ENCODE measurements at places on chromosomes 5 and 9. TPM values are rescaled to one million over a fixed set of nuclear protein-coding genes. Genes with fewer than 3 reads are reported as not detected.

CEL gene
- polyA plus RNA-seq, result 4.3 TPM

GRIA1 gene
- polyA plus RNA-seq, result 0.80 TPM

FSTL4 gene
- 1.8 TPM for polyA plus RNA-seq

CTSL gene
- 50.0 TPM for polyA plus RNA-seq

EQTN gene
- polyA plus RNA-seq, result not detected

ARL14EPL gene
- polyA plus RNA-seq, result 0.29 TPM

DNA sequence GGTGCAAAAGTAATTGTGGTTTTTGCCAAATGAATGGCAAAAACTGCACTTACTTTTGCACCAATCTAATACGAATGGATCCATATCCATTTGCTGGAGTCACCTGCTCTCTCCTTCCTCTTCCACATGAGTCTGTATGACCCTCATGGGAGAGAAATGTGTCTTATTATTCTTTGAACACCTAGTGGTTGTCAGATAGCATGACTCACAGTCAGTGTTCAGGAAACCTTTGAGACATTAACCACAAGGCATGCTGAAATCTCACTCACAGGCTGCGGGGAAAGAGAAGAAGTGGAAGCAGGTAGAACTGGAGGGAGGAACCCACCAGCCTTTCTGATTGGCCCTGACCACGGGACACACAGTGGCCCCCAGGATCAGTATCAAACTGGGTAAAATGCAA lies 222.8 kb upstream of the KLF4 start:
- DNase-seq, result no peak

DNA sequence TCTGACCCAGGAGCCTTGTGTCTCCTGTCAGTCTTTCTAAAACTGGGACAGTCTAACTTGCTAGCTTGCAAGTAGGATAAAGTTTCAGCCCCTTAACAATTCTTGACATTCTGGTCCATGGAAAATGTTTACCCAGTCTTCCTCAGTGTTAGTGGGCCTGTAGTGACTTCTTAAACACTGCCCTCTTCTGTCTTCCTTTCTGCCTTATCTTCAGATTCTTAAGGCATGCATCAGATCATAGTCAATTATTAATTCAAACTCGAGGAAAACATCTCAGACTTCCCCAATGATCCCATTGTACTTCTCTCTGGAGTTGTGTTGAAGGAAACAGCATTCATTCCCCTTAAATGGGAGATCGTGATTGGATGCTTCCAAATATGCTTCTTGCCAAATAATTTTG lies 1199.8 kb downstream of the DTWD2 start:
- peak; percentile 2 for DNase-seq

DNA sequence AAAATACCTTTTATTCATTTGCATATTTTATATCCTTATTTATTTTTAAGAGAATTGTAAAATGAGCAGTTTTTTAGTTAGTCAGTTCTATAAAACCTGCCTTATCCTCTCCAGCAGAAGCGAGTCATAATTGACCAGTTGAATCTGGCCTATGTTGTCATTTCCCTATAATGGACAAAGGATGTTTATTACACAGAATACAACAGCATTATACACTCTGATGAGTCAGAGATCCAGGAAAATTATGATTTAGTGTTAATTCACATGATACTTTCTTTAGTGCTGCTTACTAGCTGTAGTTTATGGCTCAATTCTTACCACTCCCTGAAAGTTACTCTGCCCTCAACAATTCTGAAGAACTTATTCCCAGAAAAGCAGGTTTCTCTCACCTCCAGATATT lies 26.8 kb upstream of the LURAP1L start:
- DNase-seq, result no peak

DNA sequence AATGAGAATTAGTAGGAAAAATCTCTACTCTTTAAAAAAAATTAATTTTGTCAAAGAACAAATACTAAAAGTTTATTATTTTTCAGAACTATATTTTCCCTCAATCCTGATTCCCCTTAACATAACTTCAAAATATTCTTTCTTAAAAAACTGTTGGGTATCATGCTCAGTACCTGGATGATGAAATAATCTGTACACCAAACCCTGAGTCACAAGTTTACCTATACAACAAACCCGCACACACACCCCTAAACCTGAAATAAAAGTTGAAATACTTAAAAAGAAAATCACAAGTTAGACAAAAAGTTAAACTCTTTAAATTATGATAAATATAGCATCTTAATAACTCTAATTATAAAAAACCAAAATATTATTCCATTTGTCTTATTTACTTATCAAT lies 812.3 kb downstream of the MAT2B start:
- no peak for DNase-seq

GRCh38 chr9:32755730-32756129 lies 27.6 kb upstream of the TMEM215 start:
- DNase-seq, result no peak

Data from muscle of arm (tissue), 14 donors.